ENCODE measurements at places on chromosomes 3 and 15. TPM values are rescaled to one million over a fixed set of nuclear protein-coding genes. Genes with fewer than 3 reads are reported as not detected.
A peak's percentile ranks its signal among the peaks of the same experiment; 100 is the strongest.

The SLC35A5 gene
- total RNA-seq = 56.6 TPM

The MESP2 gene
- 0.32 TPM for total RNA-seq

The VGLL3 gene
- total RNA-seq = 223 TPM

DNA sequence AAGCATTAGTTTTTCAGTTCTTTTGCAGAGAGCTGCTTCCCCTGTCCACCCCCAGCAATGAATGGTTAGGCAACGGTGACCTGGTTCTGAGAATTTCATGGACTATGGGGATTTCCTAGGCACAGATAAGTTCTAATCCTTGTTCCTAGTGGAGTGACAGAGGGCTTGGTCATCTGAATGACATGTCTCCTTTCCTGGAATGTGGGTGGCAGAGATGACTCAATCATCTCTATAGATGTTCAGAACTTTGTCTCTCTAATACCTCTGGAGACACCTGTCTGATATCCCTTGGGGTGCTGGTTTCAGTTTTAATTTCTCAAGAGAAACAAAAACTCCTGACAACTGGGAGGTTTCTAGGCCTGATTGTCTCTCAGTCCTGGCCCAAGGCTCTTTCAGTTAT lies 10.4 kb downstream of the PLA2G4E start:
- no peak for DNase-seq

GRCh38 chr15:84400017-84400740 lies 164.6 kb downstream of the GOLGA6L4 start:
- DNase-seq = no peak

GRCh38 chr3:134658555-134658954 lies 7.7 kb upstream of the KY start:
- no peak for DNase-seq

DNA sequence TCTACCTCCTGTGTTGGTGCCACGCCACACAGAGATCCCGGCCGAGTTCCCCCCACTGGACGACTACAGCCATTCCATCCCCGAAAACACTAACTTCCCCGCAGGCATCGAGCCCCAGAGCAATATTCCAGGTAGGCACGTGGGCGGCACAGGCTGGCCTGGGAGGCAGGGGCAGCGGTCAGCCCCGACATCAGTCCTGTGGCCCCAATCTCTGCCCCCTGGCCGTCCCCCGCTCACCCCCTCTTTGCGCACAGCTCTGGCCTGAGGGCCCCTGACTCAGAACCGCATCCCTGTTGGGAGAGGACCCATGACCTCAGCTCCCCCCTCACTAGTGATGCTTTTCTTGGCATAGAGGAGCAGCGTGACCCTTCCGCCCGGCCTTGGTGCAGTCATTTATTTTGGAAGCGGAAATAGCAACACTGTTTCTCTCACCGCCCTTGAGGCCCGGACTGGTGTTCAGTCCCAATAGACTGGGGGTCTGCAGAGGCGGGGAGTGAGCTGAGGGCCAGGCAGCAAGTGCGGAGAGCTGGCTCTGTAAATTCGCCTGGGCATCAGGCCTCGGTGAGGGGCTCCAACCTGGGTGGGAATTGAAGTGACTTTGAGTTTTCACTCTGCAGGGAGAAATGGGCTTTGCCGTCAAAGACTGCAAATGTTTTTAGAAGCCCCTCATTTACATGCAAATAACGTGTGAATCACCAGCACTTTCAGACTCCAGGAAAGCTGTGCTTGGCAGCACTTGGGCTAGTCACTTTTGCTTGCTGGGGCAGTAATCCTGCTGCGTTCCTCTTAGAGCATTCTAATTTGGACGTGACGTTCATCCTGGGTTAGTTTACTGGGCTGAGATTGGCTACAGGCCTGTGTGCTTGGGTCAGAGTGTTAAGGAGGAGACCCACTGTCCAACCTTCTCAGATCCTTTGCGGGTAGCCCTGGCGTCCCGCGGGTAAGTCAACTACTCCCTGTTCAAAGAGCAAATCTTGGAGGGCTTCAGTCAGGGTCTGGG lies 88.9 kb downstream of the AAGAB start:
- no peak for DNase-seq

- no peak for DNase-seq
These were observed 250.1 kb downstream of the SQOR start for GRCh38 chr15:45884755-45885445.

GRCh38 chr3:187924651-187925050 lies 179.4 kb upstream of the BCL6 start:
- DNase-seq = no peak

DNA sequence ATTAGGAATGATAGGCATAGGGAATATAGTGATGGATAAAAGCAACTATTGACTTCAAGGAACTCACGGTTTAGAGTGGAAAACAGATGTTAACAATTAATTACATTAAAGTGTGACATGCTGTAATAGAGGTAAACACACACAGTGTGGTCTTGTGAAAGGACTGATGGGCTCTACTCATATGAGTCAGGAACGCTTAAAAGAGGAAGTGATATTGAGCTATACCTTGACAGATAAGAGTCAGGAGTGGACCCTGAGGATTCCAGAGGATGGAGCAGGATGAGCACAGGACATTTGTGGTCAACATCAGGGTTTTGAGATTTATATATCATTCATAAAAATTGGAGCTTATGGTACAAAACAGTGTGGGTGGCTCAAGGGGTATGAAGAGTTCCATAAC lies 11.0 kb downstream of the EXOG start:
- DNase-seq = no peak

DNA sequence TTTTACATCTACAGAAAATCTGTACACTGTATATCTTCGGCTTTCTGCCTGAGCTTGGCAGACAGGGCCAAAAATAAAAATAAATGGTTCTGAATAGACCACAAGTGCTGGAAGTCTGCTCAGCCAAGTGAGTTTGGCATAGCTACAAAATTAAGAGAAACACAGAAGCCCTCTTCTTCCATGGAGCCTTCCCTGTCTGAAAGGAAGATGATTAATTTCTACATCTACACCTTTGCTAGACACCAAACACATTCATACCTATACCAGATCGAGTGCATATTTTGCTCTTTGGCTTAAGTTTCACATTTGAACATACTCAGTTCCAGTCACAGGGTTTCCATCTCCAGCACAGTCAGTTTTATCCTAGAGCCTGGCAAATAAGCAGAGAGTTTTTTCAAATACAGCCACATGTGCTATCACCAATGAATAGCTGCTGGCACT lies 224.6 kb downstream of the GREM1 start:
- no peak for DNase-seq

GRCh38 chr15:26050984-26051383 lies 187.9 kb upstream of the ATP10A start:
- no peak for DNase-seq

GRCh38 chr3:69120879-69121464 lies 1.4 kb downstream of the LMOD3 start:
- peak; percentile 81 for DNase-seq

- DNase-seq = no peak
These were observed 9.7 kb upstream of the CDV3 start for GRCh38 chr3:133563816-133564215.

Measured in fibroblast of villous mesenchyme (primary cell).